ENCODE measurements at places on chromosomes 12 and 14.

GRCh38 chr14:70955543-70956480 lies 48.6 kb downstream of the PCNX1 start:
- DNase-seq = no peak

- no peak for DNase-seq
Observed at GRCh38 chr14:75520852-75521251, 1.4 kb upstream of the BATF start.

- no peak for DNase-seq
Observed at GRCh38 chr12:5768581-5769196, 176.4 kb downstream of the ANO2 start.

- DNase-seq = no peak
Observed at GRCh38 chr12:97951717-97952116, 489.1 kb downstream of the RMST start.

GRCh38 chr12:47616440-47616839 lies 89.4 kb downstream of the RPAP3 start:
- no peak for DNase-seq

DNA sequence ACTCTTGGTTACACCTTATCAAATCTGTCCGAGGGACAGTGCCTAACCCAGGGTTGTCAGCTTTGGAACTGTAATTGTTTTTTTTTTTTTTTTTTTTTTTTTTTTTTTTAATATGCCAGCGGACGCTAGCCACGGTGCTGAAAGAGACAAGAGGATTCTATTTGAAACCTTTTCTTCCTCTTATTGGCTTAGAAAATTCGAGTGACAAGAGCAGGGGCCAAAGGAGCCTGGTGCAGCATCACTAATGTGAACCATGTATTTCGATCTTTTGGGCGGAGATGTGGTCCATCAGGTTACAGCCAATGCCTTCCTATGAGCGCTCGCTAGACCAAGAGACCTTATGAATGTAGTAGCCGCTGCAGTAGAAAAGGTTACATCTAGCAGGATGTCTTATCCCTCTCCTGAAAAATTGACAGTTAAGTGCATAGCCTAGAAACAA lies 922 bp downstream of the PTPRR start:
- no peak for DNase-seq

Data from stimulated activated CD8-positive, alpha-beta memory T cell treated with anti-CD3 and anti-CD28 coated beads, Interleukin-7, amount 100 ng/mL, for 48 hours (primary cell).